Large intestine (tissue), 12 donors: ENCODE measurements at places on chromosomes 4 and X. TPM values are rescaled to one million over a fixed set of nuclear protein-coding genes. Genes with fewer than 3 reads are reported as not detected.

DNA sequence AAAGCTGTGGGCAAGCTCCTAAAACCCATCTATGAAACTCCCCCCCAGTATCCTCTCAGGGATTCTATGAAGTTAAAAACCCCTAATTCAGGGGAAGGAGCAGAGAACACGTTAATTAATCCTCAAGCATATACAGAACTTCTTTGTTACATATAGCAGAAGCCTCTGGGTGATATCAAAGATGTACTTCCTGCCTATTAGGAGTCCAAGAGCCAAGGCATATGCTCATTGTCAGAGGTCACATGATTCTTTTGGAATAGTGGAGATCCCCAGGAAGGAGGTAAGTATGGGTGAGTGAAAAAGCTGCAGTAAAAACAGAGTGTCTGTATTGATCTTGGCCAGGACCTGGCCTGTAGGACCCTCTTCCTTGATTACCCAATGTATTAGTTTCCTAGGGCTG is 2.9 kb upstream of the SPARCL1 start:
- no peak overlapping the region for H3K27ac ChIP-seq
- H3K4me1 ChIP-seq = no peaks in the 10 kb centered on the region
- no peak overlapping the region for H3K4me3 ChIP-seq
- DNase-seq = no peak
- no peaks in the 10 kb centered on the region for H3K36me3 ChIP-seq
- H3K27me3 ChIP-seq = no peaks in the 10 kb centered on the region

GRCh38 chr4:185847352-185848097 is 35.5 kb upstream of the SORBS2 start:
- DNase-seq = peak; percentile 53
- no peaks in the 10 kb centered on the region for H3K36me3 ChIP-seq
- H3K4me3 ChIP-seq = no peak overlapping the region
- H3K4me1 ChIP-seq = no peaks in the 10 kb centered on the region
- H3K27ac ChIP-seq = no peak overlapping the region

DNA sequence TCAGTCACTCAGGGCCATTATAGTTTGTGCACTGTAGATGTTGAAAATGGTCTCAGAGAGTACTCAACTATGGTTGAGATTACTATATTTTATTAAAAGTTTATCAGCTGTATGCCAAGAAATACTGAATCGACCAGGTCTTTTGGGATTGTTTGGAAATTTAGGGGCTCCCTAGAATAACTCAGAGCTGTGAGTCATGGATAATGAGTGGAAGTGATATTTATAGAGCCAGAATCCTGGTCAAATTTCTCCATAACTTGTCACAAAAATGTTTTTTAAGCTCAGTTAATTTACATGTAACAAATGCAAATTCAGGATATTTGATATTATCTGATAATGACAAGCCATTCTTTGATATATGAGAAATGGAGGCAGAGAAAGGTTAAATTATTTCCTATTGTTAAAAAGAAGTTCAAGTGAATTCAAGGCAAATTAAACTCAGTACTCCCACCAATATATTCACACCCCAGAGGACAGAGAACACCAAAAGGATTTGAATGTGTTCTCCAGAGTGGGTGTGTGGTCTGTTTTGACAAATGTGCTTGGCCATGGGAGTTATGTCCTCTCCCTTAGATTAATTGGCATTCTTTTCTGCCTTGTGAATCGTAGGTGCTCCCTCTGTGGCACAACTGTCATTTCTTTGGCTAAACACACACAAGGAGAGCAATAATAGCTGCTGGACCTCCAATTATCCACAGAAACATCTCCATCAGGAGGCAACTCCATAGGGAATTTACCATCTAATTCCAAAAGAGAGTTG is 37.7 kb downstream of the ARHGAP24 start:
- no peak overlapping the region for H3K4me3 ChIP-seq
- H3K27ac ChIP-seq = no peak overlapping the region
- H3K4me1 ChIP-seq = no peaks in the 10 kb centered on the region
- no peak for DNase-seq
- H3K27me3 ChIP-seq = no peaks in the 10 kb centered on the region

GRCh38 chr4:87005690-87006425 is 71.0 kb downstream of the AFF1 start:
- H3K4me3 ChIP-seq = peak overlapping the region; percentile 75
- H3K36me3 ChIP-seq = no peaks in the 10 kb centered on the region
- H3K27ac ChIP-seq = peak overlapping the region; percentile 98
- peak; percentile 34 for DNase-seq
- peaks cover 18% of the 10 kb centered on the region for H3K4me1 ChIP-seq
- H3K27me3 ChIP-seq = no peaks in the 10 kb centered on the region

- no peak overlapping the region for H3K27ac ChIP-seq
- DNase-seq = no peak
- no peaks in the 10 kb centered on the region for H3K36me3 ChIP-seq
- H3K4me3 ChIP-seq = no peak overlapping the region
- no peaks in the 10 kb centered on the region for H3K27me3 ChIP-seq
Observed at GRCh38 chr4:170004651-170005295, 21.4 kb downstream of the MFAP3L start.

DNA sequence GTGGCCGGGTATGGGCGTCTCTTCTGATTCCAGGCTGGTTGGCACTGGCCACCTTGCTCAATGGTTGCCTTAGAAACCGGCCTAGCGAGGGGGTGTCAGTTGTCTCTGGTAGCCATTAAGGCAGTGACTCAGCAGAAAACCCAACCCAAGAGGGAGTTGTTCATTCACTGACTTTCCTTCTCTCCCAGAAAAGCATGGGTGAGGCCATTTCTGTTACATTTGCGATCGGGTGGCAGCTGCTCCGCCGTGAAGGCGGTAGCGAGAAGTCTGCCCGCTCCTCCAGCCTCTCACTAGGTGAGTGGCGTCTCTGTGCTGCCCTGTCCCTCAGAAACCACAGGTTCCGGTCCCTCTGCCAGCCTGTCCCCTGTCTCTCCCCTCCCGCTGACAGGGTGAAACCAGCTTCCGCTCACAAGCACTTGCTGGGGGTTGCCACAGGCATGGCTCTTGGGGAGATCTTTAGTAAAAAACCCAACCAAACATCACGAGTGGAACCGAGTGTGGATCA is 17.4 kb downstream of the IRAK1 start:
- H3K27ac ChIP-seq = no peak overlapping the region
- no peaks in the 10 kb centered on the region for H3K36me3 ChIP-seq
- H3K27me3 ChIP-seq = no peaks in the 10 kb centered on the region
- H3K4me1 ChIP-seq = peaks cover 5% of the 10 kb centered on the region
- no peak for DNase-seq
- no peak overlapping the region for H3K4me3 ChIP-seq

DNA sequence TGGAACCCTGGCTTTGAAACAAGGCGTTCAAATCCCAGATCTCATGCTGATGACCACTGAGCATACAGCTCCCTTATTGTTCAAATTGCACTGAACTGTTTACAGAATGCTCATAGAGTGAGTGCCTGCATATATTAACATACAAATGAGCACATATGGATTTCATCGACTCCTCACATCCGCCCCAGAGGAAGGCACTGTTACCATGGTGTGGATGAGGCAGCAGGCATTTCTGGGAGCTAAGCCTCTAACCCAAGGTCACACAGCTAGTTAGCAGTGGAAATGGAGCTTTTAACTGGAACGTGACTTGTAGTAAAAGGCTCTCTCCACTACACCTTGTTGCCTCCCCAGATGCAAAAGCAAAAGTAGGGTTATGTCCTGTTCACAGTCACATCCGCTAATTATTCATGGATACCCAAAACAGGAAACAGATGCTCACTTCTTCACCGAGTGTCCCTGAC is 289.7 kb downstream of the STK32B start:
- no peaks in the 10 kb centered on the region for H3K27me3 ChIP-seq
- no peak overlapping the region for H3K4me3 ChIP-seq
- no peak for DNase-seq

DNA sequence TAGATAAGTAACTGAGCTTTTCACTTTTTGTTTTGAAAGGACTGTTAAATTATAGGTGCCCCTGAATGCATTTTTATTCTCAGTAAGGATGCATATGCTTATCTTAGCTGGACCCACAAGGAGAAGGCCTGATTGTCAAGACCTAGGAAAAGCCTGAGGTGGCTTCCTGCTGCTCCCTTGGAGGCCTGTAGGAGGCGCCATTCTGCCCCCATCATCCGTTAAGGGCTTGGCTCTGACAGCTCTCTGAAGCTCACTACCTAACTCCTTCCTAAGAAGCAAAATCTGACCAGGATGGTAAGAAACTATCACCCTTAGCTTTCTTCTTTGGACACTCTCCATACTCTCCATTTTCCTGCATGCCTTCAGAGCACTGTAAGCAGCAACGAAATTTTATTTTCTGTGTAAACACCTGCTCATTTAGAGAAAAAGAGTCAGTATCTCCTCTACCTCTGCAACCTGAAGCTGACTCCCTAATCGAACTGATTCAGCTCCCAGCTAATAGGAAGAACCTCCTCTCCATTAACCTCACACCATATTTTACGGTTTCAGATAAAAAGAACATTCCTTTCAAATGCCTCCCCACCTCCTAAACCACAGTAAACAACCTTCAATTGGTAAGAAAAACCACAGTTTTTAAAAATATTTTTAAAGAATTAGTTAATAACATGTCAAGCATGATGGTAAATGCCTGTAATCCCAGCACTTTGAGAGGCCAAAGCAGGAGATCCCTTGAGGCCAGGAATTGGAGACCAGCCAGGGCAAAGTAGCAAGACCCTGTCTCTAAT is 73.4 kb upstream of the EDNRA start:
- no peaks in the 10 kb centered on the region for H3K27me3 ChIP-seq
- DNase-seq = no peak
- no peak overlapping the region for H3K4me3 ChIP-seq
- no peak overlapping the region for H3K27ac ChIP-seq

- H3K36me3 ChIP-seq = no peaks in the 10 kb centered on the region
- H3K27ac ChIP-seq = no peak overlapping the region
- no peaks in the 10 kb centered on the region for H3K27me3 ChIP-seq
- H3K4me1 ChIP-seq = no peaks in the 10 kb centered on the region
Observed at GRCh38 chr4:75391489-75392166, 122.6 kb downstream of the RCHY1 start.

GRCh38 chr4:26839534-26839951 is 21.1 kb upstream of the STIM2 start:
- no peak for DNase-seq
- H3K27ac ChIP-seq = no peak overlapping the region
- H3K36me3 ChIP-seq = no peaks in the 10 kb centered on the region
- peaks cover 12% of the 10 kb centered on the region for H3K4me1 ChIP-seq
- no peak overlapping the region for H3K4me3 ChIP-seq

GRCh38 chrX:76555816-76556215 is 128.3 kb downstream of the MAGEE1 start:
- H3K4me3 ChIP-seq = no peak overlapping the region
- no peak for DNase-seq
- H3K36me3 ChIP-seq = no peaks in the 10 kb centered on the region
- H3K4me1 ChIP-seq = no peaks in the 10 kb centered on the region
- no peaks in the 10 kb centered on the region for H3K27me3 ChIP-seq

GRCh38 chrX:50726296-50726695 is 87.7 kb downstream of the SHROOM4 start:
- H3K4me3 ChIP-seq = no peak overlapping the region
- no peaks in the 10 kb centered on the region for H3K4me1 ChIP-seq
- no peaks in the 10 kb centered on the region for H3K36me3 ChIP-seq
- no peak for DNase-seq
- no peaks in the 10 kb centered on the region for H3K27me3 ChIP-seq

DNA sequence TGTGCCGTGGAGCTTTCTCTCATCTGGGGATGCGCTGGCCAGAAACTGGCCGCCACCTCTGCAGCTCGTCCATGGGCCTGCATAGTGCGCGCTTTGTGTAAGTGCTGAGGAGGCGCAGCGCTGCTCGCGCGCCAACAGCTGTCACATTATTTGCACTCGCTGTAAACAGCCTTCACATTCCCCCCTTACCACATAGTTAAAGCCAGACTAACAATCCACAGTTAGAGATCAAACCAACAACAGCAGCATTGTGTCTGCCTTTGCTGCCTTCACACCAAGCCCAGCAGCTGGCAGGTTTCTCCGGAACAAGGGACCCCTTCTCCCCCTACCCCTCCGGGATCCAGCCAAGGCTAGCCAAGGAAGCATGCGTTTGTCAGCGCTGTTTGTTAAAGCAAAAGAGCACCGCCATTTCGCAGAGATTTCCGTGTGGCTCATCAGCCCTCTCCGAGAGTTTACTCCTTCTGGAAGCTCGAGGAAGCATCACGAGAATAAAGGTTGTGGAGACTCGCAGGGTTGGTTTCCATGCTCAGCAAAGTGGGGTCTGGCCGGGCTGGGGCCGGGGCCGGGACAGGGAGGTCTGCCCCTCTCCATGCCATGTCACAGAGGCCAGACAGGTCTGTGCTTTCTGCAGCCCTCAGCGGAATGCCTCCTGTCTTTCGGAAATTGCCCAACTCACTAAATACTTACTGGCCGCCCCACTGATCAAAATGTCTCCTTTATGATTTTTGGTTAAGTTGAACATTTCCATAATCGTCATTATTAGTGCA is 11.0 kb downstream of the BCOR start:
- H3K36me3 ChIP-seq = peaks cover 3% of the 10 kb centered on the region
- no peak overlapping the region for H3K4me3 ChIP-seq
- peaks cover 79% of the 10 kb centered on the region for H3K4me1 ChIP-seq
- H3K27ac ChIP-seq = peak overlapping the region; percentile 49
- no peaks in the 10 kb centered on the region for H3K27me3 ChIP-seq

DNA sequence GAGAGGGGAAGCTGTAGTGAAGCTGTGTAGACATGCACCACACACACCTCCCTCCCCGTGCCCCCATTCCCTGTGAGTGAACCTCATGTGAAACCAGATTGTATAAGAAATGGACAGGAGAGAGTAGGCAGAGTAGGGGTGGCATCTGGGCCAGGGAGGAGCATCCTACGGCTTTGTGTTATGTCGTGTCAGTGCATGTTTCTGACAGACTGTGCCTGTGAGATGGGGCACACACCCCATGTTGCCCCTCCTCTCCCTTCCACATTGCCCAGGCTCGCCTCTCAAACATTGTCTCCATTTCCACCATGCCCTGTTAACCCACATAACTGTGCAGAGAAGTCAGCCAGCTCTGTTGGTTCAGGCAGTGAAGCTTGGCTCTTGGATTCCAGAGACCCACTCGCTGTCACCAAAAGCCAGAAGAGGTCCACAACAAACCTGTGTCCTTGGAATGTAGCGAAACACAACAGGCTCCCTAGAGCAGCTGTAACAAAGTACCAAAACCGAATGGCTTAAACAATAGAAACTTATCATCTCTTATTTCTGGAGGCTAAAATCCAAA is 56.1 kb downstream of the SLC9A6 start:
- H3K36me3 ChIP-seq = no peaks in the 10 kb centered on the region
- no peak overlapping the region for H3K4me3 ChIP-seq
- H3K4me1 ChIP-seq = no peaks in the 10 kb centered on the region
- DNase-seq = no peak
- no peak overlapping the region for H3K27ac ChIP-seq
- H3K27me3 ChIP-seq = no peaks in the 10 kb centered on the region

The SPINK2 gene
- 0.72 TPM for polyA plus RNA-seq

The HS3ST1 gene
- 1.4 TPM for polyA plus RNA-seq

DNA sequence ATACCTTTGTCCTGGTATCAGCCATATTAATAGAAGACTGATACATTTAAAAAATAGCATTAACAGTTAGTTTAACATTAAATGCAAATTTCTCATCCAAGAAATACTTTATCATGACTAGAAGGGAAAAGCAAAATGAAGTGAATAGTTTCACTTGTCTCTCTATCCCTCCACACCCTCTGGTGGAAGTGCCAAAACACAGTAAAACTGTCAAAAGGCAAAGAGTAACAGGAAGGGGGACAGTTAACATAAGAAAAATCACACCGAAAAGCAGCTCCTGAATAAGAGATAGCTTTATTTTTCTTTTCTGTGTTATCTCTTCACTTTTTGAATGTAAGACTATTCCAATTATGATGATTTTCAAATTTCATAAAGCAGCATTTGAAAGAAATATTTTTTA is 187.2 kb downstream of the FBXW7 start:
- H3K27me3 ChIP-seq = no peaks in the 10 kb centered on the region
- peaks cover 4% of the 10 kb centered on the region for H3K36me3 ChIP-seq
- H3K4me3 ChIP-seq = no peak overlapping the region
- no peak for DNase-seq
- H3K4me1 ChIP-seq = no peaks in the 10 kb centered on the region
- no peak overlapping the region for H3K27ac ChIP-seq
